NCI-H187 (cell line): ENCODE measurements at places on chromosomes 1 and 21.

- DNase-seq, result no peak
Measured at GRCh38 chr1:190001187-190001586, 476.5 kb downstream of the BRINP3 start.

DNA sequence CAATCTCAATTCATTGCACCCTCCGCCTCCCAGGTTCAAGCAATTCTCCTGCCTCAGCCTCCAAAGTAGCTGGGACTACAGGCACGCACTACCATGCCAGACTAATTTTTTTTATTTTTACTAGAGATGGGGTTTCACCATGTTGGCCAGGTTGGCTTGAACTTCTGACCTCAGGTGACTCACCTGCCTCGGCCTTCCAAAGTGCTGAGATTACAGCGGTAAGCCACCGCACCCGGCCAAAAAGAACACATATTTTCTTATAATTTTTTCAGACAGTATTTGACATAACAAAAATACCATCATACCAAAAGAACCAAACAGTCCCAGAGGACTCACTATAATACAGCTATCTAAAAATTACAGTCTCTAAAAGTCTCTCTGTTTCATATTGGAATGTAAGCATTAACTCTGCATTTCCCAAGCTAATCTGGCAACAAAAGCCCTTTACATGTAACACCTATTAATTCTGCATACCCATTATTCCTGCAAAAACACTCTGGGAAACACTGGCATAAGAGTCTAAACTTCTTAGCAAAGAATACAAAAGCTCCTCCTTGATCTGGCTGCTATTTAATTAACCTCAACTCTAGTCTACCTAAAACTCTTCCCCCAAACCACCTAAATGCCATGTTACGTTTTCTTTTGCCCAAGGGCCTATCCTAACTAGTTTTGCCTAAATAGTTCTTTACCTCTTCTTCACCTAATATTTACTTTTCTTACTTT, 26.9 kb downstream of the WDR26 start:
- DNase-seq, result no peak

GRCh38 chr1:171248841-171249240, 547 bp downstream of the FMO1 start:
- no peak for DNase-seq

DNA sequence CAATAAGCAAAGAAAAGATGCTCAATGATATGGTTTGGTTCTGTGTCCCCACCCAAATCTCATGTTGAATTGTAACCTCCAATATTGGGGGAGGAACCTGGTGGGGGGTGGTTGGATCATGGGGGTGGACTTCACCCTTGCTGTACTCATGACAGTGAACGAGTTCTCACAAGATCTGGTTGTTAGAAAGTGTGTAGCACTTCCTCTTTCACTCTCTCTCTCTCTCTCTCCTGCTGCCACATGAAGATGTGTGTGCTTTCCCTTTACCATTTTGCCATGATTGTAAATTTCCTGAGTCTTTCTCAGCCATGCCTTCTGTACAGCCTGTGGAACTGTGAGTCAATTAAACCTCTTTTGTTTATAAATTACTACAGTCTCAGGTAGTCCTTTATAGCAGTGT, 248.4 kb downstream of the HHIPL2 start:
- DNase-seq, result no peak

DNA sequence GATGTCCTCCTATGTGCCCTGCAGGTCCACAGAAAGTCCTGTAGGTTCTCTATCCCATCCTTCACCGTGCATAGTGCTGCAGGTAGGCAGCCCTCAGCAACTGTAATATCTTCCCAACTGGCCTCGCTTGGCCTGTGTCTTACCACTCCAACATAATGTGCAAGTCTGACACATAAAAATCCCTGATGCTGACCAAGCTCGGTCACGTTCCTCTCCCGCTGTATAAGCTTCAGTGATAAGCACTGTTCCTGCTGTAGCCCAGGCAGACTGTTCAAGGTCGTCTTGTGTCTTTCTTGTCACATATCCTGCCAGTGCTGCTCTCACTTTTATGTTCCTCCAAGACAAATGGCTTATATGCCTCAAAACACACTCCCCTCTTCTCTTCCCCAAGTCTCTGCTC, 19.4 kb upstream of the KCNE1 start:
- DNase-seq, result no peak

GRCh38 chr1:154558720-154559465, 431 bp upstream of the UBE2Q1 start:
- DNase-seq, result peak; percentile 99

DNA sequence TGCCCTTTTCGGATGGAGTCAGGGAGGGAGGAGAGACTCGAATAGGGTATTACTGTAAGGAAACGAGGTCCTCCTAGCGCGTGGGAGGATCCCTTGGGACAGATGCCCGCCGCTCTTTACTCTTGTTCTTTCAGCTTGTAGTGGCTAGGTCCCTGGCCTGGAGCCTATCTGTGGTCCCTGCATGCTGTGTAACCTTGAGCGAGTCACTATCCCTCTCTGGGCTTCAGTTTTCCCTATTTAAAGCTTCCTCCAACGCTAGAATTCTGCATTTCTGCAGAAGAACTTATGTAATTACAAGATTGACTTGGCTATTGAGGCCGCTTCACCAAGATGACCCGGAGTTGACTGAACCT, 744 bp downstream of the MIER1 start:
- DNase-seq, result no peak
